ENCODE measurements at places on chromosomes 2 and 18. TPM values are rescaled to one million over a fixed set of nuclear protein-coding genes. Genes with fewer than 3 reads are reported as not detected.
A peak's percentile ranks its signal among the peaks of the same experiment; 100 is the strongest.

The SNED1 gene
- 18.0 TPM for total RNA-seq

The LRATD1 gene
- 4.7 TPM for total RNA-seq

The EVX2 gene
- total RNA-seq, result not detected

The TMEM169 gene
- total RNA-seq, result 0.35 TPM

The MYO5B gene
- 26.7 TPM for total RNA-seq

The FBXO15 gene
- 0.79 TPM for total RNA-seq

The GALNT14 gene
- total RNA-seq, result 4.6 TPM

The SPAG16 gene
- 11.5 TPM for total RNA-seq

The LOXHD1 gene
- not detected for total RNA-seq

The SLC66A3 gene
- total RNA-seq, result 3.7 TPM

DNA sequence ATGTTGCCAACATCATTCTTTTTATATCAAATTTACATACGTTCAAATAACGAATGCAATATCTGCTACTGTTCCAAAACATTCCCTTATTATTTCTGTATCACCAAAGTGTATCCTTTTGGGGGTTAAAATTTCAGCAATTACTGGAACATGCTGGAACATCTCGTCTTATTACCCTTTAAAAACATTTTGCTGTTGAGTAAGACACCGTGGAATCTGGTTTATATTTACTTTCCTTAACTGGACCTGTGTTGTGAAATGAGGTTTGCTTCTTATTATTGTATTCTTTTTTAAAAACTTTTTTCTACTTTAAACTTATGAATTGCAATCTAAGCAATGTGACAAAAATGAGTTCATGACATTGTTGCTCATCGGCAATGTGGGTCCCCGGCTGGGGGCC lies 87.4 kb upstream of the PTPRM start:
- no peak overlapping the region for H3K4me3 ChIP-seq
- no peak overlapping the region for H3K27ac ChIP-seq
- no peaks in the 10 kb centered on the region for H3K4me1 ChIP-seq
- H3K27me3 ChIP-seq, result peaks cover 14% of the 10 kb centered on the region
- peak; percentile 29 for DNase-seq

DNA sequence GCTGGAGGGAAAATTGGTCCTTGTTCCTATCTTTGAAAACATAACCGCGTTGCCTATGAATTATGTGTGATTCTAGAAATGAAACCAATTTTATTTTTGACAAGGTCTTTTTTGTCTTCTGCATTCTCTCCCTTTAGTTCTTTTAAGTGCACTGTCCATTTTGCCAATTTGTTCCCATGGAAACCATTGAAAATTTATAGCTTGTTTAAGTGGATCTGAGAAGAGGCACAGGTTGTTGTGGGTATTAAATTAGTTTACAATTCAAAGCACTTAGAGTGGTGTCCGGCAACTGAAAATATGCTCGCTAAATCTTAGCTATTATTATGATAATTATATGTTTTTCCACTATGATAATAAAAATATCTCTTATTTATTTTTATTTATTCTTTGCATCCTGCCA lies 107.5 kb upstream of the FSHR start:
- no peak overlapping the region for H3K27ac ChIP-seq
- no peaks in the 10 kb centered on the region for H3K4me1 ChIP-seq
- H3K4me3 ChIP-seq, result no peak overlapping the region
- no peaks in the 10 kb centered on the region for H3K36me3 ChIP-seq
- no peak for DNase-seq

GRCh38 chr2:72128843-72129227 lies 18.8 kb downstream of the CYP26B1 start:
- H3K4me1 ChIP-seq, result peaks cover 6% of the 10 kb centered on the region
- no peaks in the 10 kb centered on the region for H3K36me3 ChIP-seq
- H3K27ac ChIP-seq, result no peak overlapping the region
- H3K4me3 ChIP-seq, result no peak overlapping the region

- peak overlapping the region; percentile 25 for H3K27ac ChIP-seq
- no peak overlapping the region for H3K4me3 ChIP-seq
- DNase-seq, result no peak
- peaks cover 5% of the 10 kb centered on the region for H3K4me1 ChIP-seq
Observed at GRCh38 chr2:120632796-120633646, 102.6 kb upstream of the GLI2 start.

GRCh38 chr2:85995648-85996529 lies 107.1 kb upstream of the ST3GAL5 start:
- peaks cover 6% of the 10 kb centered on the region for H3K4me1 ChIP-seq
- no peak for DNase-seq
- no peak overlapping the region for H3K4me3 ChIP-seq
- H3K27me3 ChIP-seq, result no peaks in the 10 kb centered on the region

GRCh38 chr2:171307560-171307959 lies 126.2 kb downstream of the METTL8 start:
- H3K27ac ChIP-seq, result no peak overlapping the region
- H3K36me3 ChIP-seq, result peaks cover 16% of the 10 kb centered on the region
- no peaks in the 10 kb centered on the region for H3K27me3 ChIP-seq
- H3K4me3 ChIP-seq, result no peak overlapping the region
- no peak for DNase-seq

DNA sequence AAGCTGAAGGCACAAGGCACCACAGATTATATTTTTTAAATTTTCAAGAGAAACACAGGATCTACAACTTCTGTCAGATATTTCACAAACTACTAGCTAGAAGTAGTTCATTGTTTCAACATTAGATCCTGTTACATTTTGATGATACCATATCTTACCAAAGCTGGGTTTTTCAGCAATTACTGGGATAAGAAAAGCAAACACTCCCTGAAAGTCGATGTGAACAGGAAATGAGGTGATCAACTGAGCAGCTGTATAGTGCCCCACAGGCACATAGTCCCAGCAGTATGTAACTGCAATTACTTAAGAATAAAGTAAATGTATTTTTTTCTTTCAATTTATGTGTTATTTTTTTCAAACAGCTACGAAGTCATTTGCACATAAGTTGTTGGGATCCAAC lies 103.5 kb downstream of the DNER start:
- H3K27me3 ChIP-seq, result no peaks in the 10 kb centered on the region
- DNase-seq, result peak; percentile 56
- H3K27ac ChIP-seq, result no peak overlapping the region
- no peak overlapping the region for H3K4me3 ChIP-seq
- no peaks in the 10 kb centered on the region for H3K4me1 ChIP-seq

- H3K36me3 ChIP-seq, result no peaks in the 10 kb centered on the region
- no peaks in the 10 kb centered on the region for H3K4me1 ChIP-seq
- no peak overlapping the region for H3K27ac ChIP-seq
- H3K27me3 ChIP-seq, result no peaks in the 10 kb centered on the region
- no peak overlapping the region for H3K4me3 ChIP-seq
- no peak for DNase-seq
Observed at GRCh38 chr2:79835911-79836310, 323.1 kb downstream of the CTNNA2 start.

DNA sequence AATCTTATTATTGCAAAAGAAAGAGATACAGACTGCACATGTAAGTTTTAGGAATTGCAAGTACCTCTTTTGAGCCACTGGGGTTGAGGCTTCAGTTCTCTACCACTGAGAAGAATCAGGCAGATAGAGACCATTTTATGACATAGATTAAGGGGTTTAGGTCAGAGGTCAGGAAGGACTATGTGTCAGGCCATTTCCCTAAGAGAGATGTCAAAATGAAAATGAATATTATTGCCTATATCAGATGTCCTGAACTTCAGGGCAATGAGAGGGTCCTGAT lies 113.7 kb downstream of the GATA6 start:
- DNase-seq, result no peak
- peak overlapping the region; percentile 84 for H3K27ac ChIP-seq
- H3K27me3 ChIP-seq, result no peaks in the 10 kb centered on the region
- H3K4me1 ChIP-seq, result peaks cover 39% of the 10 kb centered on the region

DNA sequence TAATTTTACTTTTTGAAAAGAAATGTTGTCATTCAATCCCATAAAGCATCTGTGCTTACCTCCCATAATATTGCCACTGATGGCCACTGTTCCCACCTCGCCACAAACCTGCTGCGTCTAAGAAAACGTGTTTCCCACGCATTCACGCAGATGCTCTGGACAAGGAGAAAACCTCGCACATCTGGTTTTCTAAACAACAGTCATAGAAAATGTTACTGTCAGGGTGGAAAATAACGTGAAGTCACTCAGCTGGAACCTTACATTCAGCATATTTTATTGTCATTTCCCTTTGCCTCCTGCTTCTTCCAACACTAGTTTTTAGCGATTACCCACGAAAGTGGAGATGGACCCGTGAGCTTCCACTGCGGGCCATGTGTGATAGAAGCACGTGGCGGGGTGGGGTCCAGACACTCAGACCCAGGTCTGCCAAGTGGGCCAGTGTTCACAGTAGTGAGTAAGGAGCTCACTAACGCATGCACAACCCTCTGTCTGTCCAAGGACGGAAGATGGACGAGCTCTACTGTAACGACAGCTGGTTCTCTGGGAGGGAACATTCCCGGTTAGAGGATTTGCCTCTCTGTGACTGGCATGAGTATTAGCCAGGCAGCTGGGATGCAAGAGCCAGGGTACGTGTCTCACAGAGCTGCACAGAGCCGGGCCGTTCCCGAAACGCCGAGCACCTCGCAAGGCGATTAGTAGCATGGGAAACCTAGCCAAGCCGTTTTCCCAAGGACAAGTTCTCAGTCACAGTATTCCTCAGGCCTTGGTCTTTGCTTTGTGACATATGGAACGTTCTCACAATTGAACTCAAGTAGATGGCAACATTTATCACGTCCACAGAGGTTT lies 94.5 kb downstream of the MTCL1 start:
- H3K4me1 ChIP-seq, result peaks cover 31% of the 10 kb centered on the region
- H3K36me3 ChIP-seq, result peaks cover 6% of the 10 kb centered on the region
- H3K4me3 ChIP-seq, result peak overlapping the region; percentile 53
- no peaks in the 10 kb centered on the region for H3K27me3 ChIP-seq
- peak overlapping the region; percentile 83 for H3K27ac ChIP-seq

GRCh38 chr2:95347681-95348608 lies 50.8 kb downstream of the KCNIP3 start:
- no peaks in the 10 kb centered on the region for H3K27me3 ChIP-seq
- no peak overlapping the region for H3K27ac ChIP-seq
- peak overlapping the region; percentile 84 for H3K4me3 ChIP-seq
- peaks cover 20% of the 10 kb centered on the region for H3K4me1 ChIP-seq
- no peak for DNase-seq

GRCh38 chr18:34971313-34971712 lies 69.9 kb upstream of the MAPRE2 start:
- peaks cover 13% of the 10 kb centered on the region for H3K4me1 ChIP-seq
- H3K27me3 ChIP-seq, result peaks cover 33% of the 10 kb centered on the region
- no peak overlapping the region for H3K27ac ChIP-seq

DNA sequence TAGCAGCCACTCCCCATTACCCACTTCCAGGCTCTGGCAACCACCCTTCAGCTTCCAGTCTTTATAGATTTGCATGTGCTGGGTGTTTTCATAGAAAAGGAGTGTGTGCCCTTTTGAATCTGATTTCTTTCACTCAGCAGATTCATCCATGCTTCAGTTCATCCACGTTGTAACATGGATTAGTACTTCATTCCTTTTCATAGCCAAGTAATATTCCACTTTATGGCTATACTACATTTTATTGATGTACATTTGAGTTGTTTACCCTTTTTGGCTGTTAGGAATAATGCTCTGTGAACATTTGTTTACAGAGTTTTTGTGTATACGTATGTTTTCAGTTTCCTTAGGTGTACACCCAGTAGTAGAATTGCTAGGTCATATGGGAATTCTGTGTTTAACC lies 205.5 kb upstream of the RAB12 start:
- no peaks in the 10 kb centered on the region for H3K4me1 ChIP-seq
- no peaks in the 10 kb centered on the region for H3K27me3 ChIP-seq
- H3K4me3 ChIP-seq, result no peak overlapping the region

GRCh38 chr2:229818230-229818629 lies 103.6 kb downstream of the TRIP12 start:
- peak; percentile 1 for DNase-seq
- no peak overlapping the region for H3K27ac ChIP-seq
- H3K4me3 ChIP-seq, result no peak overlapping the region
- no peaks in the 10 kb centered on the region for H3K27me3 ChIP-seq

DNA sequence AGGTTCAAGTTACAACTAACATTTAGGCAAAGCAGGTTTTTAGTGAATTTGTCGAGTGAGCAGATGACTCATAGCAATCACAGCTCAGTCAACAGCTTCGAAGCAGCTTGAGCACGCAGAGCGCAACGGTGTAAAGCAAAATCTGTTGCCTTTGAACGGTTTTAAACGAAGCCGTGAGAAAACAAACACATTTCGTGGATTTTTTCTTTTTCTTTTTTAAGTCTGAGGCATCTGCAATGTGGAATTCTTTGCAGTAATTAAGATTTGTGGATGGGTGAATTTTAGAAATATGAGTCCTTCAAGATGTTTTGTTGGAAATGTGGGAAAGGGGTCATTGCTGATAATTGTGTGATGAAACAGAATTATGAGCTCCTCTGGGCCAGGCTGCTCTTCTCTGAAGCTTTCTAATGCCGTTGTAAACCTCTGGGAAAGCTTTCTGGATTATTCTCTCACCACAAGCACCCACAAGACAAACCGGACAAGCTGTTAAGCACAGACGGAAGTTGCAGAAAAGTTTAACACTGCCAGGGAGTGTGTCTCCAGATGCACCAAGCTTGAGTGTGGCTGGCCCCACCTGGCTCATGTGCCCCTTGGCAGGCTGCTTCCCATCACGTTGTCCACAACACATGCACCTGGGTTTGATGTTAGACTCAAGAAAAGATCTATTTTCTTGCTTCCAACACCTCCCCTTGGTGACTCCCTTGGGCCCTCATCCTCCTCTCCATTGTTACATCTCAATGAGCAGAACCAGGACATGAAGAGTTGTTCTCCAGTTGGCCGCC lies 224.7 kb downstream of the ACKR3 start:
- no peak overlapping the region for H3K4me3 ChIP-seq
- DNase-seq, result no peak
- no peaks in the 10 kb centered on the region for H3K27me3 ChIP-seq
- no peak overlapping the region for H3K27ac ChIP-seq
- H3K36me3 ChIP-seq, result peaks cover 5% of the 10 kb centered on the region
- H3K4me1 ChIP-seq, result no peaks in the 10 kb centered on the region

DNA sequence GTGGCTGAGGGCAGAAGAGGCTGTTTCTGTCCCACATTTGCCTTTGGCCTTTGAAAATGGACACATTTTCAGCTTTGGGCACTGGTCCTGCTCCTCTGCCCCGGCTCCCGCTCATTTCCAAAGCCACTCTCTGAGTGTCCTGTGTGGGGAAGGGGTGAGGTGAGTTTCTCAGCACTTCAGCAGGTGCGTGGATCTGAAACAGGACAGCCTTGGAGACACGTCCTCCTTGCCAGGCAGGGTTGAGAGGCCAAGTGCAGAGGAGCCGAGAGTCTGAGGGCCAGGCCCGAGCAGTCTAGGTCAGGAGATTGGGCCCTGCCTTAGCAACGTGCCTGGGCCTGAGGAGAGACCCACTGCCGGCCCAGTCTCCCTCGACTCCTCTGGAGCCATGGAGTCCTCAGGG lies 21.9 kb upstream of the ALPI start:
- DNase-seq, result no peak
- no peaks in the 10 kb centered on the region for H3K36me3 ChIP-seq
- peaks cover 10% of the 10 kb centered on the region for H3K27me3 ChIP-seq
- H3K27ac ChIP-seq, result no peak overlapping the region

GRCh38 chr18:25167612-25168410 lies 184.2 kb downstream of the ZNF521 start:
- no peaks in the 10 kb centered on the region for H3K36me3 ChIP-seq
- H3K4me1 ChIP-seq, result no peaks in the 10 kb centered on the region
- no peak overlapping the region for H3K4me3 ChIP-seq
- no peak overlapping the region for H3K27ac ChIP-seq
- DNase-seq, result no peak

- H3K36me3 ChIP-seq, result no peaks in the 10 kb centered on the region
- H3K27ac ChIP-seq, result no peak overlapping the region
- DNase-seq, result no peak
Observed at GRCh38 chr2:60219536-60219935, 333.9 kb downstream of the BCL11A start.

Measured in MCF 10A (cell line).